ENCODE measurements at places on chromosomes 3 and 15.

DNA sequence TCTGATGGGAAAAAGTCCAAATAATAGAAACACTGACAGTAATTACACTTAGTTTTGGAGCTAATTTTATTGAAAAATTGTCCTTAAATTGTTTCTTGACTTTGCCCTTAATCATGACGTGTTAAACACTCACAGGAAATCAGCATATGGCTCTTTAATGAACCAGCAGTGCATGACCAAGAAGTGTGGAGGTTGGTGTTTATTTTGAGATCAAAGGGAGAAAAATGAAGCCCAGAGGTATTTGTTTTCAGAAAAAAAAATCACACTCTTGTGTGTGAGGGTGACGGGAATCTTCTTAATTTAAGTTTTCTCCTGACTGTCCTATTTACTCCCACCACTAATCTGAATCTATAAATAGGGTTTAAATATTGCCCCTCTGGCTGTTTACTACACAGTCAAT, 28.8 kb upstream of the SYNM start:
- no peak for DNase-seq

DNA sequence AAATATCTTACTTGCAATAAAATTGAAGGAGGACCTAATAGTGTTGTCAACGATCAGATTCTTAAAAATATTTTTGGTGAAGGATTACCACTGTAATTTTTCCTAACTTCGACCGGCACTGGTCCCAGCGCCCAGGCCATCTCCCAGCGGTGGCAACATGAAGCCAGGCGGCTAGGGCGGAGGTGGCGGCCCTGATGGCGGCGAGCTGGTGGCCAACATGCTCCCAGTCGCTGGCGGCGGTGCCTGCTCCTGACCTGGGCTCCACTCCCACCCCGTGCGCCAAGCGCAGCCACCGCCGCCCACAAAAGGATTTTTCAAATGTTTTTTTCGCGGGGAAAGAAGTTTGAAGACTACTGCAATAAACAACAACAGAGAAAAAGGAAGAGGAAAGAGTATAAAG, 56.5 kb upstream of the B3GALNT1 start:
- DNase-seq, result no peak

- no peak for DNase-seq
Measured at GRCh38 chr3:171556574-171557145, 96.5 kb upstream of the TNIK start.

- DNase-seq, result no peak
Measured at GRCh38 chr3:66723231-66723630, 222.4 kb upstream of the LRIG1 start.

- no peak for DNase-seq
Measured at GRCh38 chr3:186108106-186108940, 566 bp downstream of the ETV5 start.

- DNase-seq, result no peak
Measured at GRCh38 chr3:153144779-153145178, 17.2 kb upstream of the RAP2B start.

DNA sequence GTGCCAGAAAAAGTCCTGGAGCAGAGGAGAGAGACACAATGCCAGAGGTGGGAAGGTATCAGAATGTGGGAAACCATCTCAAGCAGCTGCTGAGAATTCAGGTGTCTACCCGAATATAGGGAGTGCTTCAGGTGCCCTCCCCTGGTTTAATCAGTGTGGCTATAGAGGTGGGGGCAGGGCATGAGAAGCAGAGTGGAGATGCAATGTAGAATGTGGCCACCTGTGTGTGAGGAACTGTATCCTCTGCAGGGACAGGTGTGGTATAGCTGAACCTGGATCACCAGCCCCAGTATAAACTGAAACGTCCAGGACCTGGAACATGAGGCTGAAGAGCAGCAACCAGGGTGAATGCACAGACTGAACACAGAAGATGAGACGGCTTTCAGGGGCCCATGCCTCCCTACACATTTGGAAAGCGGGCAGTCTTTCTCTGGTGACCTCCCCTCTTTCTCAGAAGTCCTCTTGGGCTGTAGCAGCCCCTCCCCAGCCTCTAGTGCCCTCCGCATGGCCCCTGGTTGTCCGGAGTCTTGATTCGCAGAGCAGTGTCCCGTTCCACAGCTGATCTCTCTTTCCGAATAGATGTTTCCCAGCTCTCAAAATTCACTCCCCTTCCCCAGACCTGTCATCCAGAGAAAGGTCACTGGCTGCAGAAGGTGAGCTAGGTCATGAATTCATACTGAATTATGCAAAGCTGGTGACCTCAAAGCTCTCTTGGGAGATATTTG, 103.1 kb downstream of the ABHD5 start:
- no peak for DNase-seq

GRCh38 chr3:197458906-197459470, 96.8 kb downstream of the BDH1 start:
- no peak for DNase-seq

GRCh38 chr3:155704771-155705559, 39.9 kb downstream of the PLCH1 start:
- DNase-seq, result no peak

- no peak for DNase-seq
Measured at GRCh38 chr15:41334293-41335120, 1.8 kb downstream of the NUSAP1 start.

DNA sequence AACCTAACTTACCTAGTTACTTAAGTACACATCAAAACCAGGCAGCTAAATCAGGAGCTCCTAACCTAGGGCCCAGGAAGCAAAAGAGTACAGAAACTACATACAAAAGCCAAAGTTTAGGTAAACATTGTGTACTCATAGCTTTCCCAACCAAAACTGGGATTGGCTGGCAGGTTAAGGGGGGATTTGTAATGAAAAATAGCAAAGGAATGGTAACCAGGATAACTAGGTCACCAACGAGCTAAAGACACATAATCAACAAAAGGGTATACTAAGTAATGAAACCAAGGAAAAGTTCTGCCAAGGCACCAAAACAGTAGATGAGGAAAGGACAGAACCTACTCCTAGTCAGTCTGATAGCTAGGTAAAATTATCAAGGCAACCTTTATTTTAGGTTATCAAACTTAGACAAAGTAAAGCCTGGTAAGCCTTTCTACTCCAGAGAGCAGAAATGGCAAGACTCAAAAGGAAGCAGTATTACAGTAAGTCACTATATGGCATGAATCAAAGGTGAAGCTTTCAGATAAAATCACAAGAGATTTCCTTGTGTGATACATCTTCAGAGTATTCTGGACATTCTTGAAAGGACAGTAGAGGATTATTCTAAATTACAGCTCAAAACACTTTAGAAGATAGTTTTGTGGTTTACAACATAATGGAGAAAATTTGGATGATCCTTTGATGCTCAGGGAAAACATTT, 10.2 kb downstream of the TRA2B start:
- DNase-seq, result no peak

DNA sequence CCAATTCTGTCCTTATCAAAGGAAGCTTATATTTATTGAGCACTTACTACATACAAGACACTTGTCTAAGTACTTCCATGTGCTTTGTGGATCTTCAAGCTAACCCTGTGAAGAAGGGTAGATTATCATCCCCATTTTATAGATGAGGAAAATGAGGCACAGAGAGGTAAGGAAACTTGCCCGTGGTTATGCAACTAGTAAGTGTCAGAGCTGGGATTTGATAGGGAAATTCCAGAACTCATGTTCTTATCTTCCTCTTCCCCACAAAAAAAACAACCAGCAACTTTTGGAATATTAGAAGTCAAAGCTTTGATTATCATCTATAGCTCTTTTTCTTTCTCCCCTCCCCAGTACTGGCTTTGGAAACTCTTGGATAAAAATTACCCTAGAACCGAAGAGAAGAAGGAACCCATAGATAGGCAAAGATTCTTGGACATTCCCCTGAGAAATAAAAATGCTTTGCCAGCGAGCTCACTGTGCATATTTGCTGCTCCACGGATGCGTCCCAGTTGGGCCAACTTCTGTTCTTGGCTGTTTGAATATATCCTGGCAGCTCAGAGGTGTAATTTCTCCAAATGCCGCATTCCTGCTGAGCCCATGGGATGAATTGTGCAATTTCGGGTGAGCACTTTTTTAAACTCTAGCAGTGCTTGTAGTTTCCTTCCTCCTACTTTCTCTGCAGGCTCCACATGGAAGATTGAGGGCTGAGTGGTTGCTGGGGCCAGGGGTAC, 591.5 kb upstream of the CFAP20DC start:
- DNase-seq, result no peak

- DNase-seq, result peak; percentile 47
Measured at GRCh38 chr3:180594631-180595558, 7.1 kb upstream of the TTC14 start.

- no peak for DNase-seq
Measured at GRCh38 chr15:68990992-68991500, 23.4 kb upstream of the NOX5 start.

- DNase-seq, result peak; percentile 34
Measured at GRCh38 chr3:16512435-16513140, 911 bp downstream of the RFTN1 start.

GRCh38 chr15:75655931-75656330, 8.2 kb downstream of the SNX33 start:
- DNase-seq, result no peak

DNA sequence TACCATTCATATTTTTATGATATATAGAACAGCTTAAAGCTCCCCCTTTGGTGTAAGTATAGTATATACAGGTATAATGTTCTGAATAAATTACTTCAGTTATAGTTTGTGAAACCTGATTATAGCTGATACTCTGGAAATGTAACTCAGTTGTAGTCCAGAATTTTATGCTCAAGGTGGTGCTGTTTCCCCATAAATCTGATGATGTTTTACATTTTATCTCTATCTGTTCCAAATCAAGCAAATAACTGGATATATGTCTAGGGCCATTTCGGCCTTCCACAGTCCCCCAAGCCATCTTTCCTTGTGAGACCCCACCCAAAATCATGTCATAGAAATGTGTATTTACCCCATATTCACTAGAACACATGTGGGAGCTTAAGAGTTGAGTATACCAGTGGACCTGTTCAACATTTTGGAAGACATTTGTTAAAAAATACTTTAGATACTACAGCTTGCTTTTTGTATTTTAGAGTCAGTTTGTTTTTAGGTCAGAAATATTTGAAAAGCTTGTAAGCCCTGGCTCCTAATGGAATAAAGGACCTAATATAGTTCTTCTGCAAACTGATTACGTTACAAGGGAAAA, 107.1 kb downstream of the ATG7 start:
- peak; percentile 76 for DNase-seq

- no peak for DNase-seq
Measured at GRCh38 chr3:172771672-172772071, 21.1 kb downstream of the ECT2 start.

DNA sequence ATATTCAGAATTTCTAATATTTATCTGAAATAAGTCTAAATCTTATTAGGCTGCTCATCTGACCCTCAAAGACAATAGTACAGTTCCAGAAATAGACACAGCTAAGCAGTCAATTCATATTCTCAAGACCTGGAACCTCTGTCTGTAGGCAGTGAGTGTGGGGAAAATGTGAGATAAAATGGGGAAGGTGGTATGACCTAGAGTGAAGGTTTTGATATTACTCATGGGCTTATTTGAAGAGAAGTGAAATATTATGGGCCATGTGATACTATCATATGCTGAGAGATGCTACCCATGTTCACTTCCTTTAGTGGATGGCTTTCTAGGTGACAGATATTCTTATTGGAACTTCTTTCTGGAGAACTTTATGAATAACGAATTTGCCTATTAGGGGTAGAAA, 33.5 kb downstream of the TGFBR2 start:
- DNase-seq, result no peak

DNA sequence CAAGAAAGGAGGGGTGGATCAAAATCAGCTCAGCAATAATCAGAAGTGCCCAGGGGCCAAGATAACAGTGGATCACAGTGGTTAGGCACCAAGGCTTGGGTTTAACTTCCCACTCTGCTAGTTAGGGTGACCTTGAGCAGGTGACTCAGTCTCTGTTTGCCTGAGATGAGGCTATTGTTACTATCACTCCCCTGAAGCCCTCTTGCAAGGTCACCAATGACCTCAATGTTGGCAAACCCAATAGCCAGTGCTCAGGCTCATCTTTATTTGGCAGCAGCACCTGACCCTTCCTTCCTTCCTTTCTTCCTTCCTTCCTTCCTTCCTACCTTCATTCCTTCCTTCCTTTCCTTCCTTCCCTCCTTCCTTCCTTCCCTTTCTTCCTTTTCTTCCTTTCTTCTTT, 102.4 kb upstream of the HACD2 start:
- DNase-seq, result no peak

DNA sequence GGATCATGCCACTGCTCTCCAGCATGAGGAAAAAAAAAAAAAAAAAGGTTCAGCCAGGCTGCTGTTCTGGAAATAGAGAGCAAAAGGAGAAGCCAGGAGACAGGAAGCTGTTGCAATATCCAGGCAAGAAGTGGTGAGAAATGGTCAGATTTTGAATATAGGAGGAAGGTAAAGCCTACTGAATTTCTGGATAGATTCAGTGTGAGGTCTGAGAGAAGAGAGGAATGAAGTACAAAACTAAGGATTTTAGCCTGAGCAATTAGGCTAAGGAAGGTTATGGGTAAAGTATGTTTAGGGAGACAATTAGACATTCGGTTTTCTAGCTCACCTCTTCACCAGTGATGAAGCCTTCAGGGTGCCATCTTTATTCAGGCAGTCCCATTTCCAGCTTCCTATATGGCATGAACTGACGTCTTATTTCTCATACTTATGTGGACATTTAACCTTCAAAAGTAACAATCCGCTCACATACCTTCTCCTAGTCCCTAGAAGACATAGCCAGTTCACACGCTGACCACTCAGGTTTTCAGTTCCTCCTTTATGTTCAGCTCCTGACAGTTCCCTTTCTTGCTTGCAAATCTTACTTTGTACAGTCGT, 57.2 kb downstream of the KIF9 start:
- DNase-seq, result no peak

DNA sequence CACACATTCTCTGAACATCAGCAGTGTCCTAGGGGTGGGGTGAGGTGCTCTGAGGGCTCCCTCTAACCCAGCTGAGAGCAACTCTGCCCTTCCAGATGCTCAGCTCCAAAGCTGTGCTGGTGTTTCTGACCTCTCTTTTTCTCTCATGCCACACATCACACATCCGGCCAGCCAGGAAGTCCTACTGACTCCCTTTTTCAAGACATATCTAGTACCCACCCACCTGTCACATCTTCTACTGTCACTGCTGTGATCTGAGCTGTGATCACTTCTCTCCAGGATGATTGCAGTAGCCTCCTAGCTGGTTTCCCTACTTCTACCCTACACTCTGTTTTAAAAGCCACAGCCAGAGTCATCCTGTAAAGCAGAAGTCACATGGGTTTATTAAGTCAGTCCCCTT, 30.2 kb upstream of the MASP1 start:
- DNase-seq, result no peak

GRCh38 chr3:29940759-29941323, 660.0 kb downstream of the RBMS3 start:
- no peak for DNase-seq

Data from dermis microvascular lymphatic vessel endothelial cell (primary cell).